ENCODE measurements at places on chromosomes 12 and 14.
A peak's percentile ranks its signal among the peaks of the same experiment; 100 is the strongest.

DNA sequence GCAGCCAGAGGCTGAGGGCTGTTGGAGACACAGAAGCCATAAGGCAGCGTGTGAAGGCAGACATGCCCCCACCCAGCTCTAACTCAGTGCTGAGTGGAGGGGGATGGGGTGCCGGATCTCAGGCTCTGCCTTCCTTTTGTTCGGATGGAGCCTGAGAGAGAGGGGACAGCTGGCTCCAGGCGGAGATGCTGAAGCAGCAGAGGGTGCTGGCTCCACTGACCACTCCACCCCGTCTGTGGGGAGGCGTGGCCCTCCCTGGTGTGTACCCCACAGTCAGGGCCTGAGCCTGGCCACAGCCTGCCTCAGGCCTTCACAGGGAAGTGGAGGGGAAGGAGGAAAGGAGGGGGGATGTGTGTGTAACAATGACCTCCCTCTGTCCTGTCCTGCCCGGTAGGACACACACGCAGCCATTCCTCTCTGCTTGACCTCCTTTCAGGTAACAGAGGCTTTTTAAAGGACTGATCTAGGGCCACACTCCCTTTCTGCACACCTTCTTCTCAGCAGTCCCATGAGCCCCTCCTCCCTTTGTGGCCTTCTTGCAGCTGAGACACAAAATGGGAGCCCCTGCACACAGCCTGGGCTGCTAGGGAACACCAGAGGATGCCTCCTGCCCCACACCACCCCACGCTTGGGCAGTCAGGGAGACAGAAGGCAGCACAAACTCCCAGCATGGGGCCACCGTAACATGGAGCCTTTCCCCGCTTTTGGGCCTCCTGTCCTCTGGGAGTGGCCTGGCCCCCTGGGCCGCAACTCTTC, 9.6 kb upstream of the ENDOU start:
- DNase-seq = no peak

DNA sequence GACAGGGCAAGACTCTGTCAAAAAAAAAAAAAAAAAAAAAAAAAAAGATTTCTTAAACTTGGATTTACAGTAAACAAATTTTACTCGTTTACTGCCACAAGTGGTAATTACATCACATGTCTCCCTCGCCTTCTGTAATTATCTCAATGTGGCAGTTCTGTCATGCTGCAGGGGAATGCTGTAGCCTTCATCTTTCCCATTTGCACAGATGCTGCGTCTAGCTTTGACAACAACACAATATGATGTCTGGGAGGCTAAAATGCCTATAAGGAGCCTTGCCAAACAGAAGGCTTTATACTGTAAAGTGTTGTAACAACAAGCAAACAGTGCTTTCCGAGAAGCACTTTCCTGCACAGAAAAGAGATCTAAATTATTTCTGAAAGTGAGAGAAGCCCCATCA, 48.7 kb downstream of the ESR2 start:
- DNase-seq = no peak

GRCh38 chr14:90274808-90275457, 18.6 kb downstream of the PSMC1 start:
- DNase-seq = peak; percentile 33

DNA sequence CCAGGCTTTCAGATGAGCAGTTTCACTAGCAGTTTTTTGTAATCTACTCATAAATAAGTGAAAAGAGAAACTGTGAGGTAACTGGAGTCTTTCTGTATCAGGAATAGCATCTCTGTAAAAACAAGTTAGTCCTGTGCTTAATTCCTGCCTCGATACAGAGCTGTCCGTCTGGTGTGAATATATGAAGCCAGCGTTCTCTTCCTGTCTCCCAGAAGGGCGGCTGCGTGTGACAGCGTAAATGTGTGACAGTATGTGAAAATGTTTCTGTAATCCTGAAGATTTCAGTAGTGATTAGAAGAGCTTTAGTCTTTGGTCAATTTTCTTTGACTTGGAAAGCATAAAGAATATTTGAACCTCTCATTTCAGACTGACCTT, 150.3 kb downstream of the FBXL14 start:
- no peak for DNase-seq

- no peak for DNase-seq
Measured at GRCh38 chr14:52049721-52050588, 18.9 kb downstream of the NID2 start.

DNA sequence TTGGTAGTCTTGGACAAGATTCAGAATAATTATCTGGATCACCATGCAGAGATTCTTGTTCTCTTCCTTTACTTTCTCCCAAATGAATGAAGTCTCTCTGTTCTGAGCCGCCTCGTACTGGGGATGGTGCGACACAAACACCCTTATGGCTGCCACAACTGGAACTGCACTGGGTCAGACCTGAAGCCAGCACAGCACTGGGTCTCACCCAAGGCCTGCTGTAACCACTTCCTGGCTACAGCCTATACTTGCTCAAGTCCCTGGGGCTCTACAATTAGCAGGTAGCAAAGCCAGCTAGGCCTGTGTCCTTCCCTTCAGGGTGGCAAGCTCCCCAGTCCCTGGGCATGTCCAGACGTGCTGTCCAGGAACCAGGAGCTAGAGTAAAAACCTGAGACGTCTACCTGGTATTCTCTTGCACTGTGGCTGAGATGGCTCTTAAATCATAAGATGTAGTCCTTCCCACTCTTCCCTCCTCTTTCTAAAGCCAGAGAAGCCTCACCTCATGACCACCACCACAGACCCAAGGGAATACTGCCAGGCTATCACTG, 27.6 kb downstream of the IFNG start:
- DNase-seq = no peak

DNA sequence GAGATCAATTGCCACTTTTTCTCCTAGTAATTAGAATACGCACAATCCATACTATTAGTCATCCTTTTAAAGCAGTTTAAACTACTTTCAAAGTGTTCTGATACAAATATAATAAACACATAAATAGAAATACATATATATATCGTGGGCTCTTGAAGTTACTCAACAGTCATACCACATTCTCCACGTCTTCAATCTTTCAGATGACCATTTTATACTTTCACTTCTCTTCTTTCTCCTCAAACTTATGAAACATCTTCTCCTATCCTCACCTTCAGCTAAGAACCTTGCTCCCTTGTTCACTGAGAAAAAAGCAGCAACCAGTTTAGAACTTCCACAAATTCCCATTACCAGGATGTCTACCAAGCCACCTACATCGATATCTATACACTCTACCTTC, 19.2 kb downstream of the CEP290 start:
- no peak for DNase-seq

All from AG08396 (cell line).